NCI-H446 (cell line): ENCODE measurements at places on chromosomes 2 and 18.

DNA sequence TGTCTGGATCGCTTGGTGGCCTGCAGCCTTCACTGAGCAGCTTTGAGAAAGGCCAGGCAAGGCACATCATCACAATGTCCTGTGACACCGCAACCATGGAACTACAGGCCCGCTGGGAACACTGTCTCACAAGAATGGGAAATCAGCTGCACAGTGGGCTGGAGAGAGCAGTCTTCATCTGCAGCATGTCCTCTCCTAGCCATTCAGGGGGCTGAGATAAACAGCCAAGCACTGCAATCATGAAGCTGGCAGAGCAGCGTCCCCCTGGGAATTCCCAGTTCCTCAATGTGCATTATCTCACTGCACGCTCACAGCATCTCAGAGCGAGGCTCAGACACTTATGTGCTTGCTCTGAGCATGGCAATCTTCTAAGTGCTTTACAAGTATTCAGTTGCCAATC, 1.9 kb downstream of the CMPK2 start:
- DNase-seq, result no peak

GRCh38 chr2:100632759-100633158, 70.0 kb downstream of the PDCL3 start:
- DNase-seq, result no peak

DNA sequence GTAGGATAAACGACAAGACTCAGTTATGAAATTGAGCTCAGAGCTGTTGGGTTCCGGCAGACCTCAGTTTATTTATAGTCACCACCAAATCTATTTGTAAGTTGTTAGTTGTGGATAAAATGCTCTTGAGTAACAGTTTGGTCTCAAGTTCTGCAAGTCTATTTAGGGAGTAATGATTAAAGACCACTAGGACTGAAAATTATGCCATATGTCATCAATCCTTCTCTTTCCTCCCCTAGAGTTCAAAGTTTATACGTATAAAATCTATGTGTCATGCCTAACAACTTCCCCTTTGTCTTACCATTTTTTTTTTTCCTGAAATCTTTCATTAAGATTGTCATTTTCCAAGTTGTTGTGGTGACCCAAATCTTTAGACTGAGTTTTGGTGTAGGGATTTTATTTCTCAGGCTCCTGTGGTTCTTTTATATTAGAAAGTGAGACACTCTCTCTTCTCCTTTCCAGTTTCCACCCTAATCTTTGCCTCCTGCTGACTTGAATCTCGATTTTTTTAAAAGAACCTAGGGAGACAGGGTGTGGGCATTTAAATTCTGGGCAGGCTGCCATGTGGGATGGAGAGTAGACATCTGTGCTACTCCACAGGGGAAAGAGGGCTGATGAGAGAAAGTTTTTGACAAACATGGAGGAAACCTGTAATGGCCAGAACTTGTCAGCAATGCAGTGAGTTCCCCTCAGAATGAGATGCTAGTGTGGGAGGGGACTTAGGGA, 51.0 kb downstream of the LAMA3 start:
- DNase-seq, result peak; percentile 36

DNA sequence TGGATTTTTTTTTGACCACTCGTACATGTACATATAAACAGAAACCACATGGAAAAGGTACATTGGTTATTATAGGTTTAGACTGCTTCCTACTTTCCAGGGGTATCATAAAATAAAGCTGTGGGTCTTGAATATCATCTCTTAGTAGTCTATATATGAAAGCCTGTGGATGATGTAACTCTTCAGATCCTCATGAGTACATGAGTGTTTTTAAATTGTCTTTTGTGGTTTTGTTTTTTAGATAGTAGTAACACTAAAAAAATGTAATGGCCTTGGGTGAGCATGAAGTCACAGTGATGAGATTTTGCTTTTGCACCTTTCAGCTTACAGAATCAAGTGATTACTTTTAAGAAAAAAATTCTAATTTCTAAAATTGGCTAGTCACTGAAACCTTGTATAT, 80.2 kb downstream of the RAB3GAP1 start:
- DNase-seq, result no peak

GRCh38 chr18:23716966-23717365, 27.7 kb downstream of the LAMA3 start:
- DNase-seq, result no peak

- DNase-seq, result no peak
Measured at GRCh38 chr2:239476757-239477585, 76.2 kb upstream of the HDAC4 start.

DNA sequence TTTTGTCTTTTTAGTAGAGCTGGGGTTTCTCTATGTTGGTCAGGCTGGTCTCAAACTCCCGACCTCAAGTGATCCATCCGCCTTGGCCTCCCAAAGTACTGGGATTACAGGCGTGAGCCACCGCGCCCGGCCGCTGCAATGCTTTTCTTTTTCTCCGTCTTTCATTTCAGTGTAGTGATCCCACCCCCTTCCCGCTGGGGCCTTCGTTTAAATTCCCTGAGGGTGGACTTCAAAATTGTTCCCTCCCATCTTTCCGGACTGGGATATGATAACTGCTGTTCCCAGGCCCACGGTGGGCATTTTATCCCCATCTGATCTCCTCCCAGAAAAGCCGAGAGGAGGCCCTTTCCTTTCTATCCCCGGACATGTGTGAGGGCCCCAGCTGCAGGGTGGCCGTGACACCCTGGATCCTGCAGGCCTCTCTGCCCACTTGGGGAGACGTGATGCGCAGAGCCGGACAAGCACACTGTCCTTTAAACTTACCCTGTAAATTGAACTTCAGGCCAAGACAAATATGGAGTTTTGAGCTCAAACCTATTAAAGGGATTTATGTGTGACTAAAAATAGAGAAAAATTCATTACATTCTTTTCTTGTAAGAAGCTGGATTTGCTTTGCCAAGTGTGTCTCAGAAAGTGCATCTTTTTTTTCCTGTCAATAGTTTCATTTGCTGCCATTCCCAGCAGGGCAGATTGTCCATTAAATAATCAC, 54.5 kb upstream of the AFF3 start:
- DNase-seq, result no peak

GRCh38 chr2:111940333-111941196, 42.2 kb downstream of the MERTK start:
- DNase-seq, result no peak

DNA sequence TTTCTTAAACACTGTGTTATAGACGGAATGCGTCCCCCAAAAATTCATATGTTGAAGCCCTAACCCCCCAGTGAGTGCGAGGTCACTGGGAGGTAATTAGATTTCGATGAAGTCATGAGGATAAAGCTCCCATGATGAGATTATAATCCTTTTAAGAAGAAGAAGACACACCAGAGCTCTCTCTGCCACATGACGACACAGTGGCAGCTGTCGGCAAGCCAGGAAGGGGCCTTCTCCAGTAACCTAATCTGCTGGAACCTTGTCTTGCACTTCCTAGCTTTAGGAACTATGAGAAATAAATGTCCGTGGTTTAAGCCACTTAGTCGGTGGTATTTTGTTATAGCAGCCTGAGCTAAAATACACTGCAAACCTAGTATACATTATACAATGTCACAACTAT, 12.3 kb downstream of the TMEM237 start:
- no peak for DNase-seq

- no peak for DNase-seq
Measured at GRCh38 chr2:232887171-232887850, 17.2 kb downstream of the SNORC start.

- DNase-seq, result no peak
Measured at GRCh38 chr2:119490653-119491195, 33.6 kb downstream of the SCTR start.

- DNase-seq, result no peak
Measured at GRCh38 chr2:166388481-166389070, 12.8 kb upstream of the SCN9A start.

GRCh38 chr2:230453006-230453405, 37.0 kb downstream of the SP100 start:
- DNase-seq, result no peak

DNA sequence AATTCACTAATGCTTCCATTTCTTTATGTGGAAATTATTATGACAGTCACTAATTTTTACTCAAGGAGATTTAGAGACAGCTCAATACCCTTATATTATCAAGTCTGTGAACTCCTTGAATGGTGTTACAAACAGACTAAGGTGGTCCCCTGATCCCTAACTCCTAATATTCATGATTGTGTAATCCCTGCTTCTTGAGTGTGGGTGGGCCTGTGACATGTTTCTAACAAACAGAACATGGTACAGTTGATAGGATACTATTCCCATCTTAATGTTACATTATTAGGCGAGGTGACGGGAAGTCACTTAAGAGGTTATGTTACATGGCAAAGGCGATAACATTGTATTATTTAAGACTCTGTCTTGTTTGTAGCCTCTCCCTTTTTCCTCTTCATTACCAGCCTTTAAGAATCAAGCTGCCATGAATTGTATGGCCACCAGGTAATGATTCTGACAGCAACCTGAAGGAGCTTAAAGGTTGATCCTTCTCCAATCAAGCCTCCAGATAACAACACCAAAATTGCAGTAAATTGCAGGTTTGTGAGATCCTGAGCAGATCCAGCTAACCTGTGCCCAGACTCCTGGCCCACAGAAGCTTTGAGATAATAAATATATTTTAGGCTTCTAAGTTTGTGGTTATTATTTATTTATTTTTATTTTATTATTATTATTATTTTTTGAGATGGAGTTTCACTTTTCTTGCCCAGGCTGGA, 32.1 kb downstream of the CYTIP start:
- DNase-seq, result no peak

DNA sequence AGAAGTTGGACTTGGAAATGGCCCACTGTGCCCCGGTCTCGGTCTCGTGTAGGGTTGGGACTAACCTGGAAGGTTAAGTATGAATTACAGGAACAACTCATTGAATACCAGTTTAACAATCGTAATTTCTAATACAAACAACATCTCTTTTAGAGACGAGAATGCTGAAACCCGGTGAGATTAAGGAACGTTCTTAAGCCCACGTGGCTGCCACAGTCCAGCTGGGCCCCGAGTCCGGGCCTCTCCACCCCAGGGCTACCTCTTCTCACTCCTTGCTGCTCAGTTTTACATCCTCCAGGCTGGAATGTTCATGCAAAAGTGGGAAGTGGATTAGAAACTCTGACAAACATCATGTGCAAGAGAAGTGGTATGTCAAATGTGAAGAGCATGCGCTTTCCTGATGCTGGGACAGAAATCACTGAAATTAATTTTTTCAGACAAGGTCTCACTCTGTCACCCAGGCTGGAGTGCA, 29.4 kb downstream of the NGEF start:
- no peak for DNase-seq

DNA sequence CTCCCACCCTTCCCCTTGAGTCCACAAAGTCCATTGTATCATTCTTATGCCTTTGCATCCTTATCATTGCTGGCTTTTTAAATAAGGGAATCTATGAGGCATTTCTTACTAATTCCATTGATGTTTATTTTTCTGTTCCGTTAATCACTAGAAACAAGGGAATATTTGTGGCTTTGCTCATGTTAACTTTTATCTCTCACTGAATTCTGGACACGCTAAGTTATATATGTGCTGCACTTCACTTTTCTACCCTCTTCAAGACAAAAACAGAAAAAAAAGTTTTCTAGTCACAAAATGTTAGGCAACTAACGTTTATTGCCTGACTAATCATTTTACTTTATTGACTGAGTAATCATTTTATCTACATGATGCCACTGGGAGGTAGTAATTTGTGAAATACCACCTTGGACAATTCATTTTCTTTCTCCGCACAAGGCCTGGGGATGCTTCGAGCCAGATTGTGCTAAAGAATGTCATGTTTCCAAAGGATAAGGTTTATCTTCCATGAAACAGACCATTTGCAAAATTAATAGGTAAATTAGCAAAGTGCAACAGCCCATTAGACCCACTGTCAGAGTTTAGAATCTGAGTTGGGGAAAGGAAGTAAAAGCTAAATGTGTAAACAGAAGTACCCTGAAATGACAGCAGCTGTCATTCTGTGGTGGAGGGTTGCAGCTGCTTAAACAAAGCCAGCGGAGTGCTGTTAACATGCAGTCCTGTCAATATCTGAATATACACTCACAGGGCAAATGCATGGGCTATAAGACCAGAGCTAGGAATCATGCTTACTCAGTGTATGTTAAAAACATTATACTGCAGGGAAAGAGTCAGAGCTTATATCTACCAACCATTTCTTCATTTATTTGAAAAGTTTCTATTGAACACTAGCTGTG, 658.7 kb downstream of the CNTNAP5 start:
- DNase-seq, result no peak

DNA sequence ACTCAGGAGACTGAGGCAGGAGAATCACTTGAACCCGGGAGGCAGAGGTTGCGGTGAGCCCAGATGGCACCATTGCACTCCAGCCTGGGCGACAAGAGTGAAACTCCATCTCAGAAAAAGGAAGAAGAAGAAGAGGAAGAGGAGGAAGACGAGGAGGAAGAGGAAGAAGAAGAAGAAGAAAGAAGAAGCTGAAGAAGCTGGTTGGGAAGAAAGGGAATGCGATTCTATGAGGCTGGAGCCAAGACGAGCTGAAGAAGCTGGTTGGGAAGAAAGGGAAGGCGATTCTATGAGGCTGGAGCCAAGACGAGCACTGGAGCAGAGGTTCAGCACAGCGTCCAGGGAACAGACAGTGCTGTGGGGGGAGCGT, 30.3 kb upstream of the TAF1B start:
- no peak for DNase-seq

GRCh38 chr2:128155970-128156369, 65.0 kb downstream of the UGGT1 start:
- DNase-seq, result no peak

DNA sequence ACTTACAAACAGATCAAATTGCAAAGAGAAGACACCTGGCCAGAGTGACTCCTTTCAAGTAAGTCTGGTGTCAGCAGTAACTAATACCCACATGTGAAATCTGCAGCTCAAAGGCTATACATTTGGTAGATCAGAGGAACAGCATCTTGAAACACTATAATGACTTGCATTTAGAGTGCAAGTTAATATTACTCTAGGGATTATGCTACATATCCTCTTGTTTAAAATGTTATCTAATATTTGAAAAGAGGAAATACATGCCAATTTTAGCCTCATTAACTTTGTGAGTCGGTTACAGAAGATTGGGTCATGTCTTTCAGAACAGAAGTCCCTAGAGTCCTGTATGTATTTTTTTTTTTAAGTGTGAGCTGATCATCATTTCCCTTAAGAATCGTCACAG, 15.2 kb downstream of the LANCL1 start:
- DNase-seq, result no peak

DNA sequence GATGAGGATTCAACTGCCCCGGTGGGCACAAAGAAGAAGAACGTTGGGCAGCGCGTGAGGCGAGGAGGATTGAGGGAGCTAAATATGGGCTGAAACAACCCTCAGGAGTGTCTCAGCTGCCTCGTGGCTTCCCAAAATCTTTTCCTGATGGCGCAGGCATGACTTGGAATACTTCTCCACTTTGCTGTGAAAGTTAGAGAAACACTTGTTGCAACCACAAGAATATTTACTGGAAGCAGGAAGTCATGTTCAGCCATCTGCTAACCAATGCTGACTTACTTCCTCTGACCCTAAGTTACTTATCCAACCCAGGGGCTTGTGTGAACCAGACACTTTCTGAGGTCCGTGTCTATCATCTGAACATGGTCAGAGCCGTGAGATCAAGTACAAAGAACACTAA, 148.8 kb downstream of the ARL4C start:
- DNase-seq, result no peak

GRCh38 chr18:48640566-48641270, 101.9 kb downstream of the CTIF start:
- DNase-seq, result no peak
